ENCODE measurements at places on chromosomes 7 and 10.

DNA sequence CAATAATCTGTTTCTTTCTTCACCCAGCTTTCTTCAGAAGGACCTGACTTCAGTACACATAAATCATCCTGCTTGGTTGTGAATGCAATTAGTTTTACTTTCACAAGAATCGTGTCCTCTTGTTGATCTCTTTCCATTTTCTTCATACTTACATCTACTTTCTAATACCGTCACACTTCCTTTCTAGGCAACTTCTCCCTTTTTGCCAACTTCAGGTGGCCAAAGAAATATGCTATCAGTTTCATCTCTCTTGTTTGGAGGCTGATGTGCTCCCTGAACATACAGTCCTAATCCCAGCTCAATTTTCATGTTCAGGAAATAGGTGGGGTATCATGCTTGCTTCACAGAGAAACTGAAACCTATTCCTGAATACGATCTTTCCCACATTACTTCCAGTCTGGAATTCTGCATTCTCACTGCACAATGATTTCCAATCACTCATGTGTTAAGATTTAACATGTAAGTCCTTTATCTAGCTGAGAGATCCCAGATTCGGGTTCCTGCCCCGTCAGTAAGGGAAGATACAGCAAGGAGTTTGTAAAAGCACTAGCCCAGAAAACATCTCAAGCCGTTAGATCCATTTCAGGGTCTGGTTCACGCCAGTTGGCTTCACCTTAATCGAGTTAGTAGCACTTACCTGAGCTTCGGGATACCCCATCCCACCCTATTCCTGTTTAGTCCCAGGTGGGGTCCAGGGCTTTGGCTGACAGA is 994 bp downstream of the SLC25A28 start:
- no peak for DNase-seq

DNA sequence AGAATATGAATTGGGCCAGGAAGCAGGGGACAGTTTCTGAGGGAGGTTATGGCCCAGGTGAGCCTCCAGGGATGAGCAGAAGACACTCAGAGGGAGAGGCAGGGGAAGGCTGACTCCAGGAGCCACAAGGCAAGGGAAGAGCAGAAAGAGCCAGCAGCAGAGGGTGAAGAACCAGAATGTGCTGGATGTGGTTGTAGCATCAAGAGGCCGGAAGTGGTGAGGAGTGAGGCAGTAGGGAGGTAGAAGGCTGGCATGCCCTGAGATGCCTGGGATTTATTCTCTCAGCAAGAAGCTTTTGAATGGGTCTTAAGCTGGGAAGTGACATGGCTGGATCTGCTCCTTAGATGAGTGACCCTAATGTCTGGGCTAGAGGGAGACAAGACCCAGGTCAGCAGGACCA is 311.7 kb downstream of the DOCK4 start:
- no peak for DNase-seq

- DNase-seq, result no peak
Observed at GRCh38 chr7:16455591-16455990, 9.9 kb downstream of the SOSTDC1 start.

GRCh38 chr10:124123156-124123555 is 29.8 kb upstream of the CHST15 start:
- no peak for DNase-seq

GRCh38 chr7:126637538-126637937 is 615.2 kb downstream of the GRM8 start:
- DNase-seq, result no peak

- no peak for DNase-seq
Observed at GRCh38 chr7:110881721-110882120, 209.2 kb upstream of the LRRN3 start.

GRCh38 chr7:70624500-70625103 is 507.3 kb upstream of the GALNT17 start:
- peak; percentile 47 for DNase-seq

GRCh38 chr7:111588065-111588433 is 25.8 kb upstream of the IMMP2L start:
- no peak for DNase-seq

DNA sequence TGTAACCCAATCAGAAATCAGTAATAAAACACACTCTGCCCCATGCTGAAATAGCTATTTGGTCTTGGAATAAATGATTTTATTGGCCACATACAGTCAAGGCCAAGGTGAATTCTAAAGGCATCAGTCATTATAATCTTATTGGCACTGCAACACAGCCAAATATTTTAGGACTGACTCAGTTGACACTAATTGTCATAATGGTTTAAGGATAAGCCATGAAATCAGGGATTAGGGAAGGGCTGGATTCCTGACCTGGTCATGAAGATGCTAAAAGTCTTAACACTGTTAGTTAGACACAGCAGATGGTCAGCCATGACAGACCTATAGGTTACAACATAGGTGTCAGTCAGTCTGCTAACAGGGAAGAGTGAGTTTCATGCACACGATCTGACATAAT is 330.3 kb upstream of the NPSR1 start:
- no peak for DNase-seq

DNA sequence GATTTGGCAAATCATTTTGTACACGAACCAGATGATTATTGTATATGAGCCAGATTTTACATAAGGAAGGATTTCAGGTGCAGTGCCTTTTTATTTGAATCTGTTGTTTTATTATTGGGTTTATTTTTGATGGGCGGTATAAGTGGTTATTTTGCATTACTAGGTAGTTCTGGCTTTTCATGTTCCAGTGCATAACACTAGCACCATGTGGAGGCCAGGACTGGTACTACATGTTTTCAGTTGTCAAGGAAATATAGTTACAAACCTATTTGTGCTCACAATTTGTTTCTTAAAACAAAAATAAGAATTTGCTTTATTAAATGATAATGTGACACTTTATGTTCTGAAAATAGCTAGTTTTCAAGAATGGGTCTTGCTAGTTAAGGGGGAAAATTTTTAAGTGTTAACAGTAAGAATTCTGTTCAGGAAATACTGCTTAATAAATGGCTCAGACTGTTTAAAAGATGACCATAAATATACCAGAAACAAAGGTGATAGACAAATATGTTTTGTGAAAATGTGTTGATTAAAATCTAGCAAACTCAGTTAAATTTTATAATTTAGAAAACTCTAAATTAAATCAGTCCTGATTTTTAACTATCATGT is 7.1 kb upstream of the SEMA3E start:
- DNase-seq, result peak; percentile 63

GRCh38 chr10:104026762-104027161 is 58.9 kb downstream of the COL17A1 start:
- peak; percentile 5 for DNase-seq
